ENCODE measurements at places on chromosomes 2 and 18.

DNA sequence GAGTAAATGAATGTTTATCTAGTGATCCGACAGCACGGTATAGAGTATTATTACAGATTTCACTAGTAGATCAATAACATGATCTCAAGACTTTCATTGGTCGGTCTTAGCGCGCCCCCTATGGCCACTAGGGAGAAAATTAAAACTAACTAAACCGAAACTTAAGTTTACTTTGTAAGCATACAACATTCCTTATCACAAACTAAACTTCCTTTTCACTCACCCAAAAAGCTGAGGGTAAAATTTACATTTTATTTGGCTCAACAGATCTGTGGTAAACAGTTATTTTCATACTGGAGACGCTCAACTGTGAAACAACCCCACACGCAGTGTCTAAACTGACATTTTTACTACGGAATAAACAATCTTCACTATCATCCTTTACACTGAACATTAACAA lies 215.6 kb upstream of the MAP2 start:
- peak; percentile 9 for DNase-seq

GRCh38 chr2:18959200-18959599 lies 369.8 kb upstream of the NT5C1B start:
- no peak for DNase-seq

DNA sequence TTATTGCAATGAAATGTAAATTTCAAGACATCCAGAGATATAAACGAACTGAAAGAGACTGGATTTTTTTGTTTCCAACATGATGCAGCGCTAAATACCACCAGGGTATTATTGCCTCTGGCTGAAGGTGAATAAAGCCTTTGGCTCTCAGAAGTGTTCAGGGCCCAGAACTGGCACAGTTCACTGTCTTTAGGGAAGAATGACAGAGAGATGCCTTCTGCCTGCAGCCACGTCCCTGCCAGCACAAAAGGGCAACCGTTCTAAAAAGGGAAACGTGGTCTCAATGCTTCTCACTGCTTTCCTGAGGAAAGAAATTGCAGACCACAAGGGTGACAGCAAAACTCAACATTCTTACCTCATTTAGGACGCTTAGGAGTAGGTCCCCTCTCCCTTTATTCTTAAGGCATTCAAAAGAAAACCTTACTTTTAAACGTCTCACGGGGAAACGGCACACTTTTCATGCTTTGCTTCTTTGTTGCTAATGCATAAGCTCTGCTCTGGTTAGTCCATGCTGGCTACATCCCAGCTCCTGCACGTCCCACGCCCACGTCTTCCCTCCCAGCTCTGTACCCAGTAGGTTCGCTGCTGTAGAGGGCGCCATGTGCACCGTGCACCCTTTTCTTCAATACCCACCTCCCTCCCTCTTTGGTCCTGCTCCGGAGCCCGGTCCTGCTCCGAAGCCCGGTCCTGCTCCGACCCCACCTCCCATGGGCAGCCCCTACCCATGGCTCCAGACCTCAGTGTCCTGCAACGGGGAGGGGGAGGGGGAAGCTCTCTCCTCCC lies 171.0 kb downstream of the HRH4 start:
- DNase-seq, result no peak

GRCh38 chr2:226903179-226903578 lies 67.3 kb downstream of the RHBDD1 start:
- DNase-seq, result no peak

GRCh38 chr2:96320728-96321622 lies 4.1 kb upstream of the ITPRIPL1 start:
- peak; percentile 31 for DNase-seq

DNA sequence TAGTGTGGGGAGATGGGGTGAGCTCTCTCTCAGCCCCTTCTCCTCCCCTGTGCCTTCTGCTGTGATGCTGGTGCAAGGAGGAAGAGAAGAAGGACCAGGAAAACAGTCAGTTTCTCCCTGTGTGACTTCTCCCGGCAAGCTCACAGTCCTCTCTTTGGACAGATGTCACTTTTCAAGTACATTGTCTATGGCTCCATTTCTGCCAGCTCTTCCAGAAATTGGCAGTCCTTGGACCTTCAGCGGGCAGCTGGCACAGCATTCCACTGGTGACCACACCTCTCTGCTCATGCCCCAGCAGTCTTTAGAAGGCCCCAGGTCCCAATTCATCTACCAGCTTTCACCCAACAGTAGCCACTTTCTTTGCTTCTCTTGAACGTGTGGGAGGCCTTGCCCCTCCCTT lies 63.9 kb downstream of the AOX1 start:
- DNase-seq, result no peak

Data from HEK293T (cell line).